ENCODE measurements at places on chromosomes 2 and 18.

DNA sequence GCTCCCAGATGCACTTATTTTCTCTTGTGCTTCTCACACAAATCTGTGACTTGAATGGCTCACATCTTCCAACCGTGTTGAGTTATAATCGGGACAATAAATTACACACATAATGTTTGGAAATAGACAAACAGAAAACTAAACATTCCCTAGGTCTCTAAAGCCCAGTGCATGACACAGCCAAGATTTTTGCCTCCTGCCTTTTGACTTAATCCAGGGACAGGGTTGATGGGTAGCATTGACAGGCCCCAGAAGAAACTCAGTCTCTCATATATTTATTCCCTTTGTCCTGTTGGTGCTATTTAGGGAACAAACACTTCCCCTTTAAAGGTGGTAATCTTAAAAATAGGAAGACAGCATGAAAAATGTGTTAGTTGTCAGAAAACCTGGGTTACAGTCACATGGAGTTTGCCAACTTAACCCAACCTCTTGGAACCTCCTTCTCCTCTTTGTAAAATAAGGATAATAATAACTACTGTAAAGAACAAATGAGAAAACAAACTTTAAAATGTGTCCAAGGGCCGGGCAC is 24.0 kb upstream of the ARPC2 start:
- DNase-seq = no peak

DNA sequence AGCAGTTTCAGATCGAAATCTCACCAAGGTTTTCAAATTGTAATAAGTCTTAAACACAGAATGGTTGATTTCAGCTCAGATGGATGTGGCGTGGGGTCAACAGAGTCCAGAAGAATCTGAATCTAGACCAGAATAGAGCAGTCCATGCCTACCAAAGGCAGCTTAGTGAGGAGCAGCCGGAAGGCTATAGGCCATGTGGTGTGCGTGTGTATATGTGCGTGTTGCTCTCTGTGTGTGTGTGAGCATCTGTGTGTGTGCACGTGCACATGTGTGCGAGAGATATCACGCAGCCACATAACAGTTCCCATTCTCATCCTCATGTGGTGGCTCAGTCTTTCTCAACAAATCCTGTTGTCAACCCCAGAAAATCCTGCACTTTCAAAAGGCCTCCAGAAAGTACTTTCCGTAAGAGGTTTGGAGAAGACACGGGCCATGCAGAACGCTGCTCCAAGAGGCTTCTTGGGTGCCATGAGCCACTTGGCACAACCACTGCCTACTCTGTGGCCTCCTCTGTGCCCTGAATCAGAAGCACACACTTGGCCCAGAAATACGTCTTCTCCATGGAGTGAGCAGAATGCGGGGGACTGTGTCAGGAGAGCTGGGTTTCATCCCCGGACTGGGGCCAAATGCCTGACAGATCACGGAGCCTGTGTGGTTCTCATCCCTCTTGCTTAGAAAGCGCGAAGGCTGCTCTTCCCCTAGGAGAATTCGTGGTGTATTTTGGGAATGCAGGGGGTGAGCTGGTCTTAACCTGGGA is 67.3 kb downstream of the ACKR3 start:
- DNase-seq = no peak

- DNase-seq = no peak
These were observed 51.7 kb downstream of the KCNIP3 start for GRCh38 chr2:95348609-95349567.

GRCh38 chr18:21262979-21263378 is 20.9 kb downstream of the GREB1L start:
- no peak for DNase-seq

GRCh38 chr2:61414674-61415073 is 56.2 kb downstream of the USP34 start:
- DNase-seq = no peak

GRCh38 chr2:6943971-6944370 is 26.8 kb downstream of the RNF144A start:
- no peak for DNase-seq
